ENCODE measurements at places on chromosomes 7 and 10. TPM values are rescaled to one million over a fixed set of nuclear protein-coding genes. Genes with fewer than 3 reads are reported as not detected.
A peak's percentile ranks its signal among the peaks of the same experiment; 100 is the strongest.

DNA sequence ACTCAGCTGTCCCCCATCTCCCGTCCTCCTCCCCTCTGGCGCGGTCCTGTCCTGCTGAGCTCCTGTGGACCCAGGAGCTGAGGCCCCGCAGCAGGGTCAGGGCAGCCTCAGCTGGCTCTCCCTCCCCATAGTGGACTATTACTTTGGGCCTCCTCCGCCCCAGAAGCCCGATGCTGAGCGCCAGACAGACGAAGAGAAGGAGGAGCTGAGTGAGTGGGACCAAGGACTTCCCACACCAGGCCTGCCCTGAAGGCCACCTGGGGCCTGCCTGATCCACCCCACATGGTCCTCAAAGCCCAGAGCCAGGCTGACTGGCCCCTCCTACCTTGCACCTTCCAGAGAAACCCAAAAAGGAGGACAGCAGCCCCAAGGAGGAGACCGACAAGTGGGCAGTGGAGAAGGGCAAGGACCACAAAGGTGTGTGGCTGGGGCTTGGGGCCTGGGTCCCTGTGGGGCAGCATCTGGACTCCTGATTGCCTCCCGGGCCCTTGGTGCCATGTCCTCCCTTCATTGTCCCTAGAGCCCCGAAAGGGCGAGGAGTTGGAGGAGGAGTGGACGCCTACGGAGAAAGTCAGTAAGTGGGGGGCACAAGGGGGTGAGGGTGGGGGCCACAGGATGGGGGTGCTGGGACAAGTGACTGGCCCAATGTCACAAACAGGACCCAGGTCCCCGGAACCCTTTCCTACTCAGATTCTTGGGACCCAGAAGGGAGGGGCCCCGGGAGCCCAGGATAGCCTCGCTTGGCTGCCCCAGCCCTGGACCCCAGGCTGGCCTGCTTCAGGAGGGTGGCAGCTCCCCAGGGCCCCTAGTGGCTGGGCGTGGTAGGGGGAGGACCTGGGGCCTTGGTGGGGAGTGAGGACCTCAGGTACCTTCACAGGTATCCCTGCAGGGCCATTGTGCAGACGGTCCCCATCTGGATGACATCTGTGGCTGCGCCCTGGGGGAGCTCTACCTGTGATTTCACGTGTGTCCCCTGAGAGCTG lies 4.9 kb downstream of the AEBP1 start:
- no peaks in the 10 kb centered on the region for H3K27me3 ChIP-seq
- H3K27ac ChIP-seq, result no peak overlapping the region
- no peaks in the 10 kb centered on the region for H3K36me3 ChIP-seq
- no peak for DNase-seq
- H3K4me3 ChIP-seq, result no peak overlapping the region
- H3K4me1 ChIP-seq, result peaks cover 6% of the 10 kb centered on the region

GRCh38 chr7:131074043-131074442 lies 253.6 kb upstream of the MKLN1 start:
- no peak for DNase-seq
- peak overlapping the region; percentile 44 for H3K27ac ChIP-seq
- H3K4me3 ChIP-seq, result no peak overlapping the region
- H3K27me3 ChIP-seq, result no peaks in the 10 kb centered on the region
- peaks cover 40% of the 10 kb centered on the region for H3K4me1 ChIP-seq

DNA sequence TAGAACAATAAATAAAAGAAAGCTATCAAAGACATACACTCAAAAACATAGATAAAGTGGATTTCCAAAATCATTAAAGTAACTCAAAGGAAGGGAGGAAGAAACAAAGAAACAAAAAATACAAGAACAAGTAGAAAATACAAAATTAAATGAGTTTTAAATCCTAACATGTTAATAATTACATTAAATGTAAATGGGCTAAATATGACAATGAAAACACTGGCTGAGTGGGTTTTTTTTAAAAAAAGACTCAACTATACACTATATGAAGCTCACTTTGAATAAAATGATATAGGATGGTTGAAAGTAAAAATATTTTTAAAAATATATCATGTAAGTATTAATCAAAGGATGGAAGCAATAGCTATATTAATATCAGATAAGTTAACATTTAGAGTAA lies 371.4 kb downstream of the PTPRN2 start:
- no peaks in the 10 kb centered on the region for H3K27me3 ChIP-seq
- DNase-seq, result no peak
- H3K4me3 ChIP-seq, result no peak overlapping the region
- no peaks in the 10 kb centered on the region for H3K4me1 ChIP-seq
- H3K27ac ChIP-seq, result no peak overlapping the region

DNA sequence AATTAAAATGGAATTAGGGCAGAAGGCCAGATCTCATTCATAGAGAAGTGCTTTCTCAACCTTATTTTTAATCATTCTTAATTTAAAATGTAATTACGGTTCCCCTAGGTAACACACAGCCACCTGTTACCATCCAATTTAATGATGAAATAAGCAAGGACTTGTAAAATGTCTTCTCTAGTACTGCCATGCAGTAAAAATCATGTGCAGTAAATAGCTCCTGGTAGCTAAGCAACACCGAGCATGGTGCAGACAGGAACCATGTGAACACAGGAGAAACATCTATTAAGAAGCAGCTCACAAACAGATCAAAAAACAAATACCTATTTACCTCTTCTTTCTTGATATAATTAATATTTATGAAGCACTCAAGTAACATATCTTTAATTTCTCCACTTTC lies 15.1 kb downstream of the NCAPG2 start:
- no peak overlapping the region for H3K27ac ChIP-seq
- no peak for DNase-seq
- H3K4me3 ChIP-seq, result no peak overlapping the region
- H3K27me3 ChIP-seq, result no peaks in the 10 kb centered on the region

DNA sequence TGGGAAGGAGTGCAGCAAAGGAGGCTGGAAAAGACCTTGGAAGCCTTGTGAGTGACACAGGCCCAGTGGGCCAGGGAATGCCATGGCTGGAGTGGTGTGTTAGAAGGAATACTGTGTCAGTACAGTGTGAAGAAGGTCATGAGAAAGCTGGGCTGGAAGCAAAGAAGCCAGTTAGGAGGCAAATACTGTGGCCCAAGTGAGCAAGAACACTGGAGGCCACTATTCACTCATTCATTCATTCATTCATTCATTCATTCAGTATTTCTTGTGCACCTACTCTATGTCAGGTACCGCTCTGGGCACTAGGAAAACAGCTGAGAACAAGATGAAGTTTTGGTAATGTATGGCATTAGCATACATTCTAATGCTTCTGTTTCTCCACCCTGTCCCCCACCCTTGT lies 9.6 kb downstream of the CRTAC1 start:
- H3K27ac ChIP-seq, result no peak overlapping the region
- no peak overlapping the region for H3K4me3 ChIP-seq
- no peak for DNase-seq
- no peaks in the 10 kb centered on the region for H3K4me1 ChIP-seq
- H3K36me3 ChIP-seq, result no peaks in the 10 kb centered on the region

- H3K27ac ChIP-seq, result no peak overlapping the region
- no peaks in the 10 kb centered on the region for H3K4me1 ChIP-seq
- no peaks in the 10 kb centered on the region for H3K27me3 ChIP-seq
- no peaks in the 10 kb centered on the region for H3K36me3 ChIP-seq
- no peak overlapping the region for H3K4me3 ChIP-seq
- DNase-seq, result no peak
Observed at GRCh38 chr7:30403477-30403876, 75.1 kb downstream of the NOD1 start.

- no peak overlapping the region for H3K27ac ChIP-seq
- H3K27me3 ChIP-seq, result no peaks in the 10 kb centered on the region
- no peak overlapping the region for H3K4me3 ChIP-seq
- DNase-seq, result no peak
Observed at GRCh38 chr7:129108581-129108980, 35.9 kb upstream of the TSPAN33 start.

GRCh38 chr10:21509341-21510240 lies 15.9 kb downstream of the SKIDA1 start:
- H3K4me3 ChIP-seq, result peak overlapping the region; percentile 53
- DNase-seq, result no peak
- H3K27me3 ChIP-seq, result no peaks in the 10 kb centered on the region
- peak overlapping the region; percentile 59 for H3K27ac ChIP-seq
- peaks cover 7% of the 10 kb centered on the region for H3K4me1 ChIP-seq
- no peaks in the 10 kb centered on the region for H3K36me3 ChIP-seq

DNA sequence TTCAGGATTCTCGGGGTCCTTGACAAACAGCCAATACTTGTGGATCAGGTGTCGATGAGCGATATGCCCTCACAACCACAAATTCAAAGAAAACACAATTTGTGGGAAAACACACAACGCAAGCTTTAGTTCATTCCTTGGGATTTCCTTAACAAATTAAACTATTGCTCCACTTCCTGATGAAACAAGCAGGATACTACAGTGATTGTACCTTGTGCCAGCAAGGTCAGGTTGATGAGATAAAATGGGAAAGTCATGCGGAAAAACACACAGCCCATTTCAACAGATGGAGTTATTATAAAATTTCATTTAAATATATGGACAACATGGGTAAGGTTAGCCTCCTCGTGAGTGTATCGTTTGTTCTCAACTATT lies 8.8 kb upstream of the RHOBTB1 start:
- H3K4me1 ChIP-seq, result peaks cover 5% of the 10 kb centered on the region
- no peaks in the 10 kb centered on the region for H3K36me3 ChIP-seq
- H3K27ac ChIP-seq, result no peak overlapping the region
- H3K27me3 ChIP-seq, result no peaks in the 10 kb centered on the region

DNA sequence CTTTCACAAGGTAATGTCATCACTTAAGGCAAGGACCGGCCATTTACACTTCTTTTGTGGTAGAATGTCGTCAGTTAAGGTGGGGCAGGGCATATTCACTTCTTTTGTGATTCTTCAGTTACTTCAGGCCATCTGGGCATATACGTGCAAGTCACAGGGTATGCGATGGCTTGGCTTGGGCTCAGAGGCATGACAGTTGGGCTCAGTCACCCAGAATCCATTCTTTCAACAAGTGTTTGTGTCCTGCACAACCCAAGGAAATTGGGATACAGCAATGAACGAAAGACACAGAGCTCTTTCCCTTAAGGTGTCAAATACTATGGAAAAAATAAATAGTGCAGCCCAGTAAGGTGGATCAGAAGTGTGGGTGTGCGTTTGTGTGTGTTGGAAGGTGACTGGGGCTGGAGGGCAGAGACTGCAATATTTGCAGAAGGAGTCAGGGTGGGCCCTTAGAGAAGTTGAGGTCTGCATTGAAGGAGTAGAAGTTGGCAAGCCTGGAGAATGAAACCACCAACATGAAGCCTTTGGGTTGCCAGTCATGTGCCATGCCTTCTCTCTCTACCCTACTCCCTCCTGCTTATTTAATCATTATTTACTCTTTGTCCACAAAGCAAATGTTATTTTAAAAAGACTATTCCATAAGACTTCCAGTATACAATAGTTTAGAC lies 222.8 kb upstream of the PRKCQ start:
- no peaks in the 10 kb centered on the region for H3K4me1 ChIP-seq
- H3K27me3 ChIP-seq, result no peaks in the 10 kb centered on the region

- H3K27me3 ChIP-seq, result no peaks in the 10 kb centered on the region
- H3K4me3 ChIP-seq, result no peak overlapping the region
- no peaks in the 10 kb centered on the region for H3K36me3 ChIP-seq
- DNase-seq, result no peak
- H3K4me1 ChIP-seq, result peaks cover 8% of the 10 kb centered on the region
Observed at GRCh38 chr7:6533893-6534495, 17.3 kb downstream of the GRID2IP start.

- DNase-seq, result peak; percentile 9
- H3K4me1 ChIP-seq, result no peaks in the 10 kb centered on the region
- no peaks in the 10 kb centered on the region for H3K27me3 ChIP-seq
- H3K27ac ChIP-seq, result no peak overlapping the region
- no peaks in the 10 kb centered on the region for H3K36me3 ChIP-seq
Observed at GRCh38 chr10:86282664-86283465, 83.7 kb downstream of the GRID1 start.

- H3K4me1 ChIP-seq, result no peaks in the 10 kb centered on the region
- no peaks in the 10 kb centered on the region for H3K27me3 ChIP-seq
- no peak for DNase-seq
Observed at GRCh38 chr10:128098631-128099030, 27.6 kb downstream of the MKI67 start.

GRCh38 chr7:3836855-3837254 lies 535.8 kb downstream of the SDK1 start:
- no peaks in the 10 kb centered on the region for H3K27me3 ChIP-seq
- DNase-seq, result no peak
- H3K36me3 ChIP-seq, result no peaks in the 10 kb centered on the region
- no peak overlapping the region for H3K27ac ChIP-seq

Gene ABCB1
- total RNA-seq, result 7.1 TPM

Gene SEMA3D
- total RNA-seq, result 11.5 TPM

Gene SORCS1
- 4.6 TPM for total RNA-seq

Gene CYP2C8
- 2.8 TPM for total RNA-seq

Gene FFAR4
- 0.12 TPM for total RNA-seq

Gene ABCF2
- 44.4 TPM for total RNA-seq

Gene BZW2
- 25.8 TPM for total RNA-seq

Gene GDF2
- total RNA-seq, result 0.19 TPM

Gene TFR2
- total RNA-seq, result 1.5 TPM

Gene CPA1
- 3.0 TPM for total RNA-seq

All from testis (tissue), 5 donors.